ENCODE measurements at places on chromosomes 2 and 18. TPM values are rescaled to one million over a fixed set of nuclear protein-coding genes. Genes with fewer than 3 reads are reported as not detected.

HEATR5B gene
- total RNA-seq = 31.5 TPM

DIS3L2 gene
- 19.2 TPM for total RNA-seq

FER1L5 gene
- 0.10 TPM for total RNA-seq

FOXI3 gene
- total RNA-seq = not detected

APOB gene
- not detected for total RNA-seq

SP9 gene
- total RNA-seq = 0.74 TPM

GRCh38 chr18:9655232-9655767 is 40.9 kb upstream of the PPP4R1 start:
- no peak for DNase-seq

- DNase-seq = no peak
These were observed 107.3 kb downstream of the CPS1 start for GRCh38 chr2:210663631-210664089.

GRCh38 chr18:77671456-77672167 is 422.0 kb downstream of the GALR1 start:
- no peak for DNase-seq

- no peak for DNase-seq
These were observed 101.3 kb upstream of the ID2 start for GRCh38 chr2:8580316-8581233.

- no peak for DNase-seq
These were observed 26.2 kb downstream of the DDX1 start for GRCh38 chr2:15617778-15618448.

DNA sequence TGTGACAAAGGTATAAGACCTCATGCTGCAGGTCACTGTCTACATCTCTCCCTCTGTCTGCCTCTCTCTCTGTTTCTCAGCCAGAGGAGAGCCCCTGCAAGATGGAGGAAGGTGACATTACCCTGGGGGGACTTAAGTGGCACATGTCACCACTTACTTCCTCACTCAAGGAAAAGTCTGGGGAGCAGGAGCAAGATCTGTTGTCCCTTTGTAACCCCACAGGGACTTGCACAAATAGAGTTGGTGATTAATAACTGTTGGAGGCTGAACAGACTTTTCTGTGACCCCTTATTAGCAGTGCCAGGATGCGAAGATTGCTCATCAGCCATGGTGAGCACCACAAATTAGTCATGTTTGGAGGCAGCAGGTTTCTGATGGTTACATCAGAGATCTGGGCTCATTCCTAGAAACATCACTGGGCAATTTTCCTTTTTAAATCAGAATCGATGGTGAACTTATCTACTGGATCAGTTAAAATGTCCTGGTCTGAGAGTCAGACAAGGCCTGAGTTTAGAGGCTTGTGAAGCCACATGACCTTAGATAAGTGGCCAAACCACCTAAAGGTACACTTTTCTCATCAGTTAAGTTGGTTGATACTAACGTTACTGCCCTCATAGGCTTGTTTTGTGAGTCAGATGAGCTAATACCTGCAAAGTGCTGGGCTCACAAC is 81.2 kb upstream of the LTBP1 start:
- DNase-seq = peak; percentile 88

GRCh38 chr2:175167076-175167791 is 769 bp downstream of the ATF2 start:
- DNase-seq = peak; percentile 46

- no peak for DNase-seq
These were observed 443.9 kb upstream of the MYT1L start for GRCh38 chr2:2775018-2775417.

DNA sequence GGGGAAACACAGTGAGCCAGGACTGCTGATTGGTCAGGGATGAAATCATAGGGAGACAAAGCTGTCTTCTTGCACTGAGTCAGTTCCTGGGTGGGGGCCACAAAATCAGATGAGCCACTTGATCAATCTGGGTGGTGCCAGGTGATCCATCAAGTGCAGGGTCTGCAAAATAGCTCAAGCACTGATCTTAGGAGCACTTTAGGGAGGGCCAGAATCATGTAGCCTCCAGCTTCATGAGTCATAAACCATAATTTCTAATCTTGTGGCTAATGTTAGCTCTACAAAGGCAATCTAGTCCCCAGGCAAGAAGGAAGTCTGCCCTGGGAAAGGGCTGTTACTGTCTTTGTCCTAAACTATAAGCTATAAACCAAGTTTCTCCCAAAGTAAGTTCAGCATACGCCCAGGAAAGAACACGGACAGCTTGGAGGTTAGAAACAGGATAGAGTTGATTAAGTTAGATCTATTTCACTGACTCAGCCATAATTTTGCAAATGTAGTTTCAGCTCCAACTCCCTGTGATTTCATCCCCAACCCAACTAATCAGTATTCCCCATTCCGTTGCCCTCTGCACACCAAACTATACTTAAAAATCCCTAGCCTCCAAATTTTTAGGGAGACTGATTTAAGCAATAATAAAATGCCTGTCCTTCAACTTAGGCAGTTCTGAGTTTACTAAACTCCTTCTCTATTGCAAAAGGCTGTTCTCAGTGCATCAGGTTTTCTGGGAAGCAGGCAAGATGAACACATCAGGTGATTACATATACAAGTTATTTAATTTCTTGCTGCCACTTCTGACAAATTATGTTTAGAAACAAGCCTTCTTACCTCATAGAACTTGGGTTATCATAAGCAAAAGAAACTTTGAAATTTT is 226.9 kb upstream of the SPOPL start:
- peak; percentile 90 for DNase-seq

GRCh38 chr18:48077291-48077690 is 146.8 kb upstream of the SMAD2 start:
- no peak for DNase-seq

DNA sequence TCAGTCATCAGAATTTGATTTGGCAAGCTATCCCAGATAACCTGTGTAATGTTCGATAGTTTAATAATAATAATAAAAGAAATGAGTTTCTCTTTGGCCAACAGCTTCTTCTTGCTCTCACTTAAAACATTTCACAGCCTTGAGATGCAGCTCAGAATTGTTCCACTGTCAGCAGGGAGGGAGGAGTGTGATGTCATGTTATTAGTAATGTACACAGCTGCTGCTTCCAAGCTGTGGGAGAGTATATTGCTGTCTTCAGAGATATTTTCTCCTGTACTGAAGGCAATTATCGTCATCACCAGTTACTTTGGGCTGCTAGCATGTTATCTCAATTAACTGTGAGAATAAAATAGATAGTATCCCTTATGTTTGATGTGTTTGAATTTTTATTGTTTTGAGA is 146.9 kb upstream of the MAP3K20 start:
- no peak for DNase-seq

- DNase-seq = no peak
These were observed 93.6 kb downstream of the ZEB2 start for GRCh38 chr2:144426355-144426754.

GRCh38 chr2:240571314-240571973 is 3.2 kb downstream of the RNPEPL1 start:
- DNase-seq = no peak

DNA sequence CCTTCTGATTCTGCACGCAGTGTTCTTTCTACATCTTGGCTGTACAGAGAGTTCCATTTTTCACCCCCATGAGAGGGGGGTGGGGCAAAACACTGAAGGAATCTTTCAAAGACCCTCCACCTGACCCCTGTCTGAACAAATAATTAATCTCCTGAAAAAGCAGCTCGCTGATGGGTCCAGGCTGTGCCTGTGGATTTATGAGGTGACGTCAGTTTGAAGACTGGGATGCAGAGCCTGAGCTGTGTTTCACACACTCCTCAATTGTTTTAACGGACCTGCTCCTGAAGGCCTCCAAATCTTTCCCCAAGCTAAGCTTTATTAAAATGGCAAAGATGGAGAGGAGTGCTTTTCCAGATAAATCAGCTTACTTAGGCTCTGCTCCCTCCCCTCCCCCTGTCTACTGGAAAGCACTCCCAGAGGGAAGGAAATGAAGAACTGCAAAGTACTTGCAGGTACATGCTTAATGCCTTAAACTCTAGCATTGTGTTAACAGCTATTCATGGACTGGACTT is 390.2 kb upstream of the TNP1 start:
- DNase-seq = no peak

GRCh38 chr2:148503516-148503915 is 141.0 kb upstream of the EPC2 start:
- no peak for DNase-seq

GRCh38 chr2:51011254-51011653 is 20.7 kb downstream of the NRXN1 start:
- no peak for DNase-seq

DNA sequence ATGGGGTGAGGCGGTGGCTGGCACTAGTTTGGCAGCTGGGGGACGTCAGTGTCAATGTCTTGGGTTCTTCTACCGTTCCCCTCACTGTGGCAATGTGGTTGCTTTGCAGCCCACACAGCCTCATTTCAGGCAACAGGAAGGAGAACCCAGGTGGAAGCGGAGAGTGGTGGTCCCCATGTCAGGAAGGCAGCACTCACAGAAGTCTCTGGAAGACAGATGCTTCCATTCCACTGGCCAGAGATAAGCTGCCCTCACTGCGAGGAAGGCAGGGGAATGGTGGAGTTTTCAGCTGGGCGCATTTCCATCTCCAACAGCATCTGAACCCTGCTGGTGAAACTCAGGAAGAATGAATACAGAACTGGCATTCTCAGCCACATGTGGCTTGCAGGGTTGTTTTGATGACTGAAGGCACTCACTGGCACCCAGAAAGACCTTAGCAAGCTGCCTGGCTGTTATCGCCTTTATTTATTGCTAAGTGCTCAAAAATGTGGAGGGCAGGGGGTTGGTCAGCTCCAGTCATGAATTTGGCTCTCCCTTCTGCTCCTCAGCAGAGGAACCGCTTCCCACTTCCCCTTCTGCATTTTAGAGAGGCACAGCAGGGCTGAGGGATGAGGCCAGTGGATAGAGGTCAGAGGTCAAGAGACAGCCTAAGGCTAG is 19.4 kb downstream of the KCNIP3 start:
- peak; percentile 89 for DNase-seq

GRCh38 chr2:176647325-176648165 is 378.3 kb downstream of the MTX2 start:
- no peak for DNase-seq

Data from A172 (cell line).